MV-4-11 (cell line): ENCODE measurements at places on chromosomes 11 and 22.

DNA sequence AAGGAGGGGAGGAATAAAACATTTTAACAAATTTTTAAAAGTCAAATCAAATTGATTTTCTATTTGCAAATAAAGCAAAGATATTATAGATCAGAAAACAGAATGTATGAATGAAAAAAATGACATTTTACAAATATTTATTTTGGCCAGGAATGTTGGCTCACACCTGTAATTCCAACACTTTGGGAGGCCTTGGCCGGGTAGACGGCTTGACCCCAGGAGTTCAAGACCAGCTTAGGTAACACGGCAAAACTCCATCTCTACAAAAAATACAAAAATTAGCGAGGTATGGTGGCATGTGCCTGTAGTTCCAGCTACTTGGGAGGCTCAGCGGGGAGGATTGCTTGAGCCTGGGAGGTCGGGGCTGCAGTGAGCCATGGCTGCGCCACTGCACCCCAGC is 18.2 kb downstream of the THAP12 start:
- DNase-seq = no peak

DNA sequence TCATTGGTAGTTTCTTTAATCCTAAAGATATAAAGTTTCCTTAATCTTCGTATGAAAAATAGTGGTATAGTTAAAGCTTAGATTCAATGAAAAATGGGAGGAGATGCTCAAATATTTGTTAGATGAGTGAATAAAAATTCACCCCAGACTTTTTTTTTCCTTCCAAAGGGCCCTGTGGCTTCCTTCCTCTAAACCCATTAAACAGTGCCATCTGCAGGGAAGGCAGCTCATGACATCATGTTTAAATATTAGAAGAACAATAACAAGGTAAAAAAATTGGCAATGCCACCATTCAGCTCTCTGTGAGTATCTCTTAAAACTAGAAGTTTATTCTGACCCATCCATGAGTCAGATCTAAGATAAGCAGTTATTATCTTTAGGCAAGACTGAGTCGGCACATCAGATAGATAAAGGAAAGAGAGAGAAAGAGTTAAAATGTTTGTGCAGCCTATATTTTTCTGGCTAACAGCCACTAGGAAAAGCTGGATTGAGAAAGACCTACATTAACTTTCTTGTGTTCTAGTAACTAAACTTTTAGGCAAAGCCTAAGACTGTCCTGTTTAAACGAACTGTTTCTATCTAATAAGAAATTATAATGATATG is 19.1 kb upstream of the OOSP1 start:
- DNase-seq = peak; percentile 42

- DNase-seq = no peak
Observed at GRCh38 chr22:36733271-36733670, 29.7 kb upstream of the CACNG2 start.

- DNase-seq = no peak
Observed at GRCh38 chr11:105298174-105298573, 158.6 kb upstream of the CARD18 start.

DNA sequence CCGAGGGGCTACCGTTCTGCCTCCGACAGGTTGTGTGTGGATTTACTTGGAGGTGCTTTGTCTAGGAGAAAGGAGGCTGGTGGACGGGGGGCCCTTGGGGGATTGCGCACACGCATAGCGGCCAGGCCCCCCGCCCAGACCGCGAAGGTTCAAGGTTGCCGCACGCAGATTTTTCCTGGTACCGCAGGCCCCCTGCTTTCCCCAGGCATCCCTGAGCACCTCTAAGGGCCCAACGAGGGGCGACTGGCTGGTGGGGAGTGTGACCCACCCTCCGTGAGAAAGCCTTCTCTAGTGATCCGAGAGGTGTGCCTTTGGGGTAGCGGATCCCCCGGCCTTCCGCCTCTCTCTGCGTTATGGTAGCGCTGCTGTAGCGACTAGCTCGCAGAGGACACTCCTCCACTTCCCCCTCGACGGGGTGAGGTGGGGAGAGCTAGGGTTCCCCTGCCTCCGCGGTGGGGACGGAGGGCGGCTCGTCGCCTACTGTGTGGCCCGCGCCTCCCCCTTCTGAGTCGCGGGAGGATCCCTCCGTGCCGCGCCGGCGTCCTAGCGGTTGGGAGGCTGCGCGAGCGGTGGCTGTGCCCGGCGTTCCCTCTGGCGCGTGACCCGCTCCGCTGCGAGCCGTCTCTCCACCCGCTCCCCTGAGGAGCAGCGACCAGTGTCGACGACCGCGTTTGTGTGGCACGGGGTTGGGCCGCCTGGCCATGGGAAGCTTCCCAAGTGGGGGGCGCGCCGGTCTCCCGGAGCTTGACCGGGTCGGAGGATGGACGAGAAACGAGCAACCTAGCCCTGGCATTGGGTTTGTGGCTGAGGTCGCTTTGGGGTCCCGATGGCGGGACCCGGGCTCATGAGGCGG is 3900.0 kb upstream of the OR11H1 start:
- no peak for DNase-seq

- peak; percentile 14 for DNase-seq
Observed at GRCh38 chr11:28144808-28145207, 36.6 kb downstream of the METTL15 start.

DNA sequence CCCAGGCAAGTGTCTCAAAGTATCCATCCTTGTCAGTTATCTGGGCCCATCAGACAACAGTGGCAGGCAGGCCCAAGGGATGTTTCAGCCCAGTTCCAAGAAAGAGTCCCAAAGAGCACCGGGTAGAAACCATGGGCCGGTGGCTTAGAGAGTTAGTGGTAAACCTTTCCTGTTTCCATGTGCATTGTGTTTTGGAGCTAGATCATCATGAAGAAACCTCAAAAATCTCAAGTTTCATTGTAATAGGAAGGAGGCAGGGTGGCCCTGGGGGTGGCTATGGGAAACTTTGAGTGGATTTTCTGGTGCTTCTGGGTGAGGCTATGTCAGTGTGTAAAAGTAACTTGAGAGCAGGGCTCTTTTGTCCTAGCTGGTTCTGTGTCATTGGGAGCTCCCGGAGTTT is 68.1 kb downstream of the UBASH3B start:
- DNase-seq = peak; percentile 41

GRCh38 chr11:36352922-36353321 is 56.8 kb downstream of the PRR5L start:
- DNase-seq = peak; percentile 15

DNA sequence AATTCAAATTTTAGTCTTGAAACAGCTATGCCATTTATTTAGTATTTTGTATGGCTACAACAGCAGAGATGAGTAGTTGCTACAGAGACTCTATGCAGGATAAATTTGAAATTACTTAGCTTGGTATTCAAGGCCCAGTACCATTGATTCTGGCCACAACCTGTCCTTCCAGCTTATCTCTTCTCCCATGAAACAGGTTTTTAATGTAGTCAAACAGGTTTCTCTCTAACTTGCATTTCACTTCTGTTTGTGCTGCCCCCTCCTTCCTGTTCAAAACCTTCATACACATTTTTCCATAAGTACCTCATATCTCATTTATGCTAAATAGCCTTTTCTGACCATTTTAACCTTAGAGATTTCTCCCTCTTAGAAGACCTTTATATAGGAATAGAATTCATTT is 3.3 kb downstream of the USP47 start:
- DNase-seq = no peak

- peak; percentile 90 for DNase-seq
Observed at GRCh38 chr11:19953909-19954308, 206.4 kb downstream of the DBX1 start.

DNA sequence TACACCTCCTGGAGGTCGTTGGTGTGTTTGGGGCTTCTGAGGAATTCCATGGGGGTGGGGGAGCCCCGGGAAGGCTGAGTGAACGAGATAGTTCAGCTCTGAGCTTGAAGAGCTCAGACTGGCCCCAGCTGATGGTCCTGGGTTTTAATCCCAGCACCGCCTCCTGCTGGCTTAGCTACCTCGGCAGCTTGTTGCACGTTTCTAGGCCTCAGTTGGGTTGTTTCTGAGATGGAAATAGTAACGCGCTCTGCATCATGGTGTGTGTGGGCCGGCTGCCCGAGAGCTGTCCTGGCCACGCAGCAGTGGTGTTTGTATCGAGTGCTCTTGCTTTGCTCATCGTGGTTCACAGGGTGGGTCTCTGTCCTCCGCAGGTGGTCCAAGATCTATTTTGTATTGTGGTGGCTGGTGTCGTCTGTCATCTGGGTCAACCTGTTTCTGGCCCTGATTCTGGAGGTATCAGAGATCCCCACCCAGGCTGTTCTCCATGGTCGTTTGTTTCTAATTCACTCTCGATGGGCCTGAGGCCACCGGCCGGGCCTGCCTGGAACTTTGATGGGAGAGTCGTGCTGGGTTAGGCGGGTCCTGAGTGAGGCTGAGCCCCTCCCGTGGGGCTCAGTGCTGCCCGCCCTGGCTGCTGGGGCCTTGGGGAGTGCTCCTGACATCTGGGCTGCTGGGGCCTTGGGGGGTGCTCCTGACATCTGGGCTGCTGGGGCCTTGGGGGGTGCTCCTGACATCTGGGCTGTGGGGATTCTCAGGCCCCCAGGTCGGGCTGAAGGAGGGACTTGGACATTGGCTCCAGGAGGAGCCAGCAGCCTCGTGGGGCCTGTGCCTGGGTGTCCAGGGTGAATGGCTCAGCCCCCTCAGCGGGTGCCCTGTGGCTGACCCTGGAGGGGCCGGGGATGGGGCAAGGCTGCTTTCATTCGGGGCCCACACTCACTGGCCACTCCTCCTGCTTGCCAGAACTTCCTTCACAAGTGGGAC is 37.7 kb downstream of the TPCN2 start:
- DNase-seq = no peak

DNA sequence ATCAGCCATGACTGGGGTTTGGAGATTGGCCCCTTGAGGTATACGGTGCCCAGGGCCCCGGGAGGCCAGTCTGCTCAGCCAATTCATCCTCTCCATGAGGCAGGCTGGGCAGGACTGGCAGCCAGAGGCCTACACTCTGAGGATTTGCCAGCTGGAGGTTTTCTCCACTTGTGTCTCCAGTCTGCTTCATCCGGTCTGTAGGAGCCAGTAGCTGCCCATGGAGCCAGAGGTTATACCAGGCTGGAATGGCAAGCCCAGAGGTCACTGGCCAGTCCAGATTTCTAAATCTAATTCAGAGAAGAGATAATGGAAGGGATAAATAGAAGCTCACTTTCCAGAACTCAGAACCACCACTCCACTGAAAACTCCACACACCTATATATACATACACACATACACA is 10.0 kb downstream of the FHIP1B start:
- DNase-seq = no peak

DNA sequence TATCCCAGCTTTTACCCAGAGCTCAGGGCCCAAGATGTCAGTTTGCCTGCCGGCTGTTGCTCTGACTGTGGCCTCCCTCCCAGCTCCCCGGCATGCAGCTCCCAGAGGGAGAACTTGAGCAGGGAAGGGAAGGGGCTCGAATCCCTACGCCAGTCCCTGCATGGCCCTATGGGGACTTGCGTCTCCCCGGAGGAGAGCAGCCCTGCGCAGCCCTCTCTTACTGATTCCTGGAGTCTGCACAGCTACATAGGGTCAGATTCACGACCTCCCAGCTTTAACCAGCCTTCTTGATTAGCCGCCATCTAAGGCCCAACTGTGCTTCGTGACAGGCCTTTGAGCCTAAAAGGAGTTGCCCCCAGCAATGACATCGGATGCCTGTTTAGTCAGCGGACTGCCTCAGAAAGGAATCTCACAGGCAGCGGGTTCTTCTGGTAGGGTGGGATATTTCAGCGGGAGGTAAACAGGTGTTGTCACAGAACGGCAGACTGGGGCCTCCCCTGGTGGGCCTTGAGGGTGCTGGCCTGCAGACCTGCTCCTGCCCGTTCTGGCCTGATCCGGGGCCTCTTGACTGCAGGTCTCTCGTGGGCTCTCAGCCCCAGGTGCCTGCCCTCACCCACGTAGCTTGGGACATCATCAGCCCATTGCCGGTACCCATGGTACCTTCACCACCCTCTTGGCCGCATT is 43.8 kb upstream of the KCNQ1OT1 start:
- DNase-seq = no peak

DNA sequence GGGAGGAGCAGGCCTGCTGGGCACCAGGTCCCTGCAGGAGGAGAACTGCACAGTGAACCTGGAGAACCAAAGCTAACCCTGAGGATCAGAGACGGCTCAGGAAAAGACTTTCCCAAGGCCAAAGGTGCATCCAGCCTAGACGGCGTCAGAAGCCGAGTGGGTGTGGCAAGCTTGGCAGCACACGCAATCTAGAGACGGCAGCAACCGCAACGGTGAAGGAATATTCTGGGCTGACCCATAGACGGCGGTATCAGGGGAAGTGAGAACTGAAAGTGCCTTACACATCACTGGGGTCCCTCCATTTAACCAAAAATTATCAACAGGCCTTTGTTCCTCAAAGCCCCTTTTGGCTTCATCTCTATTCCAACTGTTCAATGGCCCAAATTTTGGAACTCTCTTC is 26.2 kb downstream of the SPATA19 start:
- peak; percentile 69 for DNase-seq

DNA sequence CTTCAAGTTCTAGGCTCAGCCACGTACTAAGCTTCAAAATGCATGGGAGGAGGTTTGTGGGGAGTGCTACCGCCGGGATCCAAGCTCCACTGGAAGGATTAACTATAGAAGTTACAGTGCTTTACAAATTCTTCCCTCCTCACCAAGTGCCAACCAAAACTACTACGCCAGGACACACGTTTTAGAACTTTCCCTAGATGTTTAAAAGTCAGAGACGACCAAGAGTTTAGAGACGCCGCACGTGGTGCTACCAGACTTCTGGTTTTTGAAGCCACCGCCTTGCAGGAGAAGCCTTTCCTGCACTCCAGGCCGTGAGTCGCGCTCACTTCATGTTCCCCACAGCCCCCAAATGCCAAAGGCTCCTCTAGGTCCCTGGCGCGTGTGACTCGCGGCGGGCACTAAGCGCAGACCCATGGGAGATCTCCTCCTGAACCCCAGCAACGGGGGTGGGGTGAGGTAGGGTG is 734 bp downstream of the SNU13 start:
- DNase-seq = peak; percentile 36

GRCh38 chr11:133249065-133249464 is 283.2 kb downstream of the OPCML start:
- no peak for DNase-seq

DNA sequence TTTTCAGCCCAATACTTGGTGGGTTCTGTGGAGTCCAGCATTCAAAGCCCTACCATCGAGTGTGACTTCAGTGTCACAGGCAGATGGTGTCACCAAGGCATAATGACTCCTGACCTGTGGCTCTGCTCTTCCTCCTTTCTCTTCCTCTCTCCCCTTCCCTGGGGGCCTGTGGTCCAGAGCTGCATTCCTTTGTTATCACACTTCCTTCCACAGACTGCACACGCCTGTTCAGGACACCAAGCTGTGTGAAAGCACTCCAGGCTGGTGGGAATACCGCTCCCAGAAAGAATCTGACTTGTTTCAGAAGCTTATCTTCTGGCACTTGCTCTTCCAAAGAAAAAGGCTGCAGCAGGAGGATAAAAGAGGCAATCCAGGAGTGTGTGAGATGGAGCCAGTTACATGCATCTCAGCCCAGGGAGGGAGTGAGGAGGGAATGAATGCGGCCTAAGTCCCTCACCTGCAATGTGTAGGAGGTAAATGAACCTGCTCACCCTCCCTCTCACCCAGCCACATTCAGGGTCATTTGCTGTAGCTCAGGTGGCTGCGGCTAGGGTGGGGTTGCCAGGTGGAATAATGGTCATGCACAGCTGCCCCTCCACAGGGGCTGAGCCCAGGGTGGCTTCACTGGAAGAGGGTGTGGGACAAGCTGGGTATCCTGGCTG is 79.3 kb downstream of the ADAMTS15 start:
- DNase-seq = peak; percentile 88
